ENCODE measurements at places on chromosomes 12 and 14.

GRCh38 chr12:102903337-102904007 lies 13.6 kb downstream of the PAH start:
- DNase-seq: no peak

DNA sequence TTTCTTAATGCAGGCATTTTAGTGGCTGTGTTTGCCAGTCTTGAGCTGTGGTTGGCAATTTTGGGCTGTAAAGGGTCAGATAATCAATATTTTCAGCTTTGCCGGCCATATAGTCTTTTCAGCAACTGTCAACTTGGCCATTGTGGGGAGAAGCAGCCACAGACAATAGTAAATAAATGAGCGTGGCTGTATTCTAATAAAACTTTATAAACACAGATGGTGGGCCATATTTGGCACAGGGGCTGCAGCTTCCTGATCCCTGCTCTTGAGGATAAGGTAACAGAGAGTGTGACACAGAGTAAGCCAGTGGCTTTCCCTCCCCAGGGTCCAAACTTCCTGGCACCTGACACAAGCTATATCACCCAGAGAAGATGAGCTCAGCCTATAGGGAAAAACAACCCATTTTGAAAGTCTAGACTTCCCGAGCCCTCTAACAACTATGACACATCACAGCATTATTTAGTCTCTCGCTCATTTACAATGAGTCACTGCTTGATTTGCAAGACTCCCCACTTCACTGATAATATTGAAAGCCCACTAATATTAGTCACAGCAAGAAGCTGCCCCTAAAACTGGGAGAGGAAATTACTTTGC lies 163.1 kb upstream of the TMPO start:
- DNase-seq: no peak

DNA sequence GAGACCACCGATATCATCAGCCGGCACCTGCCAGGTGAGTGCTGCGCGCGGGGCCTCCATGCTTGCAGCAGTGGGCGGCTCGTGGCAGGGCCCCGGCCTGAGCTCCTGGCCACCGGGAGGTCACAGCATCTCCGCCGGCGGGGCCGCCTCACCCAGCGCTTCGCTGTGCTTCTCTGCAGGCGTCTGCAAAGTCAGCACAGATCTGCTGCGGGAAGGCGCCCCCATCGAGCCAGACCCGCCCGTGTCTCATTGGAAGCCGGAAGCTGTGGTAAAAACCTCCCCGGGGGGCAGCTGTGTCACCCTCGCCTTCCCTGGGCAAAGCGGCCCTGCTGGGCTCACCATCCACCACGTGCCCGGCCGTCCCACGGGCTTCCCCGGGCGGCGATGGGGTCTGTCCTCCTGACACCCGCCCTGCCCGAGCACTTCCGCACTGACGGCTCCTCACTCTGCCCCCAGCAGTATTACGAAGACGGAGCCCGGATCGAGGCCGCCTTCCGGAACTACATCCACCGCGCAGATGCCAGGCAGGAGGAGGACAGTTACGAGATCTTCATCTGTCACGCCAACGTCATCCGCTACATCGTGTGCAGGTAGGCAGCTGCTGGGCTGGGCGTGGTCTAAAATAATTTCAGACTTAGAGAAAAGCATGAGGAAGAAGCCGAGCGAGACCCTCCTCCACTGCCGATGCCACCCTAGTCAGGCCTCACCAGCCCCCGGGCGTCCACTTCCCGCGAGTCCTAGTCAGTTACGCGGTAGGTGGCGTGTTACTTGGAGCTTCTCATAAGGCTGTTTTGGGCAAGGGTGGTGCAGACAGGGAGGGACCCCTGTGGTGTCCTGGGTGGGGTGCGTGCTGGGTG lies 7.1 kb downstream of the PGAM5 start:
- no peak for DNase-seq

GRCh38 chr14:54058505-54058904 lies 101.9 kb upstream of the BMP4 start:
- DNase-seq: no peak

- DNase-seq: no peak
Observed at GRCh38 chr12:116390401-116391335, 113.2 kb upstream of the MED13L start.

GRCh38 chr14:67806246-67806645 lies 10.1 kb downstream of the ZFYVE26 start:
- DNase-seq: no peak

DNA sequence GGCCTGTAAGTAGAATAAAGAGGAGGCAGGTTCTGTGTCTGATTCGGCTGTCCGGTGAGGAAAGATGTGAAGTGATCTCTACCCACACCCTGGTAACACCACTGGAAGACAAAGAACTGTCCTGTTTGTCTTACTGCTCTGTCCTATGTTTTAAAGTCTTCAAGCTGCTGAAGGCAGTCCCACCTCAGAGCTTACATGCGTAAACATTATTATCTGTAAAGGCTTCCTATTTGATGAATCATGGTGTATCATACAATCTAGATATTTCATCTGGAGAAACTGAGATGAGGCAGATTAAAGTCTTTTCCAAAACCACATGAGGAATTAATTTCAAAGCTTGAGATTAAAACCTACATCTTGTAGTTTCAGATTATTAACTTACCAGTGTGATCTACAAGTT lies 427.6 kb downstream of the ZFP36L1 start:
- DNase-seq: no peak

DNA sequence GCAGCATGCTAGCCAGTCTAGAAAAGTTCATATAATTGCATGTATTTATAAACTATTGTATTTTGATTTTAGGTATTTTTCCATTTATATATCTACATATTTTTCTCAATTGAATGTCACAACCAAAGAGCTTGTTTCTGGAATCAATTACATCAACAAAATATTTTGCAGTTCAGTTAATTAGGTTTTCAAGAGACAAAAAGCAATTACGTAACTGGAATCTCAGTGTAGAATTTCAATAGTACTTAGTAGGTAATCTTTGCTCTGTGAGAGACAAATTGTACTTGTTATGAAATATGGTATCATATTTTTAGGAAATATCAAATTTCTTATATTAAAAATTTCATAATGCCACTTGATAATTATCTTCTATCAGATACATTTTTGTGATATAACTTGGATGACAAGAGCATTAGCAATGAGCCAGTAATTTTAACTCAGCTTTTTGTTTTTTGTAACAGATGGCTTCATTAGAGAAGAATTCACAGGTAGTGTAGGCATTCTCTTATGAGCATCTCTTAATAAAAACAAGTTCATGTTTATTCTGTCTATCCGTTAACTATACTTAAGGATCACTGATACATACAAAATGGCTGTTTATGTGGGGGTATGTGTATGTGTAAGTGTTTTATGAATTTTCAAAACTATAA lies 774.7 kb downstream of the C12orf50 start:
- no peak for DNase-seq

DNA sequence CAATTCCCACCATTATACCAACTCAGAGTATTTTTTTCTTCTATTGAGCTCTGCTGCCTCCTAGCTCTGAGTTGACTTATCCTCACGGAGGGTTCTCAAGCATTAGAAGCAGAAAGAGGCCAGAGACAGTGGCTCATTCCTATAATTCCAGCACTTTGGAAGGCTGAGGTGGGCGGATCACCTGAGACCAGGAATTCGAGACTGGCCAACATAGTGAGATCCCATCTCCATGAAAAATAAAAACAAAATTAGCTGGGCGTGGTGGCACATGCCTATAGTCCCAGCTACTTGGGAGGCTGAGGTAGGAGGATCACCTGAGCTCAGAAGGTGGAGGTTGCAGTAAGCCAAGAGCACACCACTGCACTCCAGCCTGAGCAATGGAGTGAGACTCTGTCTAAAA lies 21.0 kb downstream of the HPD start:
- no peak for DNase-seq
